ENCODE measurements at places on chromosomes 12 and 14.

- peak; percentile 56 for DNase-seq
Measured at GRCh38 chr12:43115441-43116160, 436.4 kb downstream of the ADAMTS20 start.

GRCh38 chr12:72031066-72031465 is 92.4 kb downstream of the TPH2 start:
- no peak for DNase-seq

- no peak for DNase-seq
Measured at GRCh38 chr14:23899788-23900187, 53.8 kb upstream of the DHRS4 start.

DNA sequence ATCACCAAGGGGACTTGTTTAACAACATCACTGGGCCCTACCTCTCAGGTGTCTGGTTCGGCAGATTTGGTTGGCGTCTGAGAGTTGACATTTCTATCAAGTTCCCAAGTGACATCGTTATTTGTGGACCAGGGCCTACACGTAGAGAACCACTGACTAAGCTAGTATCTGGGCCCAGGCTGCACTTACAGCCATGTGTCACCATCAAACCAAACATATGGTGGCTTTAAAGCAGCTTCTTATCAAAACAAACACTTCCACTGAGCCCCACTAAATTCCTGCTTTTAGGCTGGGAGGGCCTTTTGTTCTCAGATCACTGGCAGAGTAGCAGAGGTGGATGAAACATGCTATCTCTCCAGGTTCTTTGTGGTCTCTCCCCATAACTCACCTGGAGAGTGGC is 220.5 kb downstream of the PELI2 start:
- DNase-seq = no peak

DNA sequence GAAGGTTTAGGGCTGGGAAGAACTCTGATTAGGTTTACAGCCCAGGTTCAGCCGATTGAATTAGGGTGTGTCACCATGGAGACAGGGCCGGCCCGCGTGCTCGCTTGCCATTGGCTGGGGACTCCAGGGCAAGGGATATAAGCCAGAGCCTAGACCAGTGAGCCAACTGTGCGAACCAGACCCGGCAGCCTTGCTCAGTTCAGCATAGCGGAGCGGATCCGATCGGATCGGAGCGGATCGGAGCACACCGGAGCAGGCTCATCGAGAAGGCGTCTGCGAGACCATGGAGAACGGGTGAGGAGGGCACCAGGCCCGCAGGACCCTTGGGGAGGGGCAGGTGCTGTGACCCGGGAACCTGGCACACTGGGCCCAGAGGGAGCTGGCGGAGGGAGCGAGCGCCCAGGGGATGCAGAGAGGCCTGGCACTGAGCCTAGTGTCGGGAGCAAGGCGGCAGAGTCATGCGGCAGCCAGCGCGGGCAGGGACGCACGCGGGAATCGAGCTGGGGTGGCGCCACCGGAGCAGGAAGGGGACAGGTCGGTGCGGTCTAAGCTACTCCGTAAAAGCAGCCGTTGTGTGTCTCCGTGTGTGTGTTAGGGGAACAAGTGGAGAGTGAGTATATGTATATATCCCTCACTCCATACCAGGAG is at the start of gene PNP:
TSS of gene PNP (plus strand) at position 165 of the 648 bp plus-strand sequence. CDS start at position 284, 119 bp downstream.
- DNase-seq = peak; percentile 93

Data from kidney tubule cell (primary cell).